NCI-H1417 treated with DMSO at 0.1 percent for 48 hours (cell line): ENCODE measurements at places on chromosomes 6 and 20.

- DNase-seq = no peak
These were observed 6.3 kb upstream of the LYRM2 start for GRCh38 chr6:89644864-89645263.

DNA sequence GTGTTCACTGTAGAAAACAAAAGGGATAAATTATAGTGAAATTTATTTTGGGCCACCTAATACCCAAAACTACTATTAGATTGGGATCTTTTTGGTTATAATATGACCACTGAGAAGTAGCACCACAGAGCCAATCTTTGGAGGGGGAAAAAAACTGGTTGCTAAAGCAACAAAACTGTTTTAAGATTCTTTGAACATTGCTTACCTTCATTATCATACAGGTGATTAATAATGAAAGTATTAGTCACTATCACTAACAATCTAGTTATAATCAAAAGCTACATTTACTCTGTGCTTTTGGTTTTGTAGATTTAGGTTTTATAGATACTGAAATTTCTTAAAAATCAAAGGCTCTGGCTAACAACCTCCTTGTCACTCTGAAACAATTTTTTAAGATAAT, 31.7 kb downstream of the STX7 start:
- DNase-seq = no peak

GRCh38 chr6:161985876-161986423, 712.1 kb upstream of the AGPAT4 start:
- no peak for DNase-seq

DNA sequence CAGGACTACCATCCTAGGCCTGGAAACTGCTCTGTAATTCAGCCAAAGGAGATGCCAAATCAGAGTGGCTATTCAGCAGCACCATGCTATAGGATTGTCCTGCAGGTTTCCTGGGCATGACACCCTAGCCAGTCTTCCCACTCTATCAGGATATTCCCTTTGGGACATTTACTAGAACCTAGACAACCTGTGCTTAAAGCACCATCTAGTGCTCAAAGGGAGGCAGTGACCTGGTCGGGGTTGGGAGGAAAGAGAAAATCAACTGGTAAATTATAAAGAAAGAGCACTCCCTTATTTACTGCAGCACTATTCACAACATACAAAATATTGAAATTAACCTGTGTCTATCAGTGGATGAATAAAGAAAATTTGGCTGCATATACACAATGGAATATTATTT, 67.2 kb upstream of the SMLR1 start:
- no peak for DNase-seq

- DNase-seq = no peak
These were observed 31.4 kb downstream of the HIVEP2 start for GRCh38 chr6:142913511-142914047.

GRCh38 chr6:75079589-75079988, 126.3 kb downstream of the COL12A1 start:
- no peak for DNase-seq

- DNase-seq = no peak
These were observed 64.1 kb upstream of the FBXO30 start for GRCh38 chr6:145878591-145879295.

- no peak for DNase-seq
These were observed 54.1 kb downstream of the ZNF217 start for GRCh38 chr20:53539516-53539915.

GRCh38 chr20:22691369-22692118, 107.2 kb upstream of the FOXA2 start:
- peak; percentile 45 for DNase-seq

DNA sequence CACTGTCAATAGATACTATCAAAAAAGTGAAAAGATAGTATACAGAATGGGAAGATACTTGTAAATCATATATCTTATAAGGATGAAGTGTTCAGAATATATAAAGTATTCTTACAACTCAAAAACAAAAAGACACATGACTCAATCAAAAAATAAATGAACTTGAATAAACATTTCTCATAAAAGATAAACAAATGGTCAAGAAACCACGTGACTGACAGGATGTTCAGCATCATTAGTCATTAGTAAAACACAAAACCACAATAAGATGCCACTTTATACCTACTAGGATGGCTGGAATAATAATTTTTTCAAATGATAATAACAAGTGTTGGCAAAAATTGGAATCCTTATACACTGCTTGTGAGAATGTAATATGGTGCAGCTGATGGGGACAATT, 729.1 kb upstream of the HS3ST5 start:
- no peak for DNase-seq

DNA sequence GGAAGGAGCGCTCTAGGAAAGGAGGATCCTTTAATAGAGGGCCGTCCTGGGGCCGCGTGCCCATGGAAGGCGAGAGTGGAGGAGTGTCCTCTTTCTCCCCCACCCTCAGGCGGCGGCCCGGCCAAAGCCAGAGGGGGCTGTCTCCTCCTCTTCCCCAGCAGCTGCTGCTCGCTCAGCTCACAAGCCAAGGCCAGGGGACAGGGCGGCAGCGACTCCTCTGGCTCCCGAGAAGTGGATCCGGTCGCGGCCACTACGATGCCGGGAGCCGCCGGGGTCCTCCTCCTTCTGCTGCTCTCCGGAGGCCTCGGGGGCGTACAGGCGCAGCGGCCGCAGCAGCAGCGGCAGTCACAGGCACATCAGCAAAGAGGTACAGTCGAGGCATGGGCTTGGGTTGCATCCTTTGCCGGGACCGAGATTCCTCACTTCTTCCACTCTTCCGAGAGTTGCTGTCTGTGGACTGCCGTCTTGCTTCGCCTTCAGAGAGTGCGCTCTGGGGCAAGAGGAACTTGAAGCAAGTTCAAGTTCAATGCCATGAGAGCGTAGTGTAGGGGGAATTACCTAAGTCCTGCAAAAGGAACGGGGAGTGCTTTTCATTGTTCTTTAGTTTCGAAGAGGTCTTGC, at the start of gene LAMA2:
Gene LAMA2, plus strand, starts transcription at position 148 of the 621 bp plus-strand sequence. Its CDS starts 108 bp downstream, at position 256.
- DNase-seq = no peak

- DNase-seq = no peak
These were observed 398.3 kb upstream of the ARID1B start for GRCh38 chr6:156378853-156379252.

DNA sequence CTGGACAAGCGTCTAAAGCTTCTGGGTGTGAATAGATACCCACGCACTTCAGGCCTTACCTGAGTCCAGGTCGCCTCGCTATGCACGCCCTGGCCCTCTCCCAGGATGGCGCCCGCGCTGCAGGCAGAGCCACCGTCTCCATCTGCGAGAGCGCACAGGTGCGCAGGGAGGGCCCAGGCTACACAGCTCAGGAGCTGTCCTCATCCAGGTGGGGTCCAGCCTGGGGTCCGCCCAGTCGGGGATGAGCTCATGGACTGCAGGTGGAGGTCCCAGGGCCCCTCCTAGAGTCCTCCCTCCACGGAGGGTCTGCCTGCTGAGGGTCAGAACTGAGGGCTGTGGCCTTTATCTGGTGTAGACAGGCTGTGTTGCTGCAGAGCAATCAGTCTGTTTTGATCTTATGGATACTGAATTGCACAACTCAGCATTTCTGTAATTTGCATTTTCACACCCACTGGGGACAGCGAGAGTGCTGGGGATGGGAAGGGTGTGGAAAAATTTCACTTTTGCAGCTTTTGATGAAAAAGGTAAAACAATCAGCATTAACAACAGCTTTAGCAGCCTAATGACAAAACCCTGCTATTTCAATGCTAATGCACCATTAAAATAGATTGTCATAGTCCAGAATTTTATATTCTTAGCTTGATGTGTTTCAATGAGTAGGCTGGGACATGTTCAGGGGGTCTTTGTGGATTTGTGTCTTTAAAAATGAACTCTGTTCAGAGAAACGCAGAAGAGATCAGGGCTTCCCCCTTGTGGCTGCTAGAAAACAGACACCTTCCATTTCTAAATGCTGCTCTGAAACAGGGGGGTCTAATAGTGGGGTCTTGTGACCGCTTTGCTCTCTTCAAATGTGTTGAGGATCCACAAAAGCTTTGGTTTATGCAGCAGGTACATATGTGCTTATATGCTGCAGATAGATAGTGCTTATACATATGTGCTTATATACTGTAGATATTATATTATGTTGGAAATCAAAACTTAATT, 77.8 kb upstream of the PHACTR3 start:
- DNase-seq = no peak

GRCh38 chr6:67331304-67331703, 1303.8 kb upstream of the ADGRB3 start:
- no peak for DNase-seq

DNA sequence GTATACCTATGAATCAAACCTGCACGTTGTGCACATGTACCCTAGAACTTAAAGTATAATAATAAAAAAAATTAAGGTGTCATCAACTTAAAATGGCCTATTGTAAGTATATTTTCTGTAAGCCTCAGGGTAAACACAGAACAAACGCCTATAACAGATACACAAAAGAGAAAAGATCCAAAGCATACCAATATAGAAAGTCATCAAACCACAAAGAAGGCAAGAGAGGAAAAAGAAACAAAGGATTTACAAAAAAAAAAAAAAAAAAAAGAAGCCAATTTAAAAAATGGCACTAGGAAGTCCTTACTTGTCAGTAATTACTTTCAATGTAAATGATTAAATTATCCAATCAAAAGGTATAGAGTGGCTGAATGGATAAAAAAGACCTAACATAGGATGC, 24.6 kb upstream of the ASF1A start:
- DNase-seq = no peak

DNA sequence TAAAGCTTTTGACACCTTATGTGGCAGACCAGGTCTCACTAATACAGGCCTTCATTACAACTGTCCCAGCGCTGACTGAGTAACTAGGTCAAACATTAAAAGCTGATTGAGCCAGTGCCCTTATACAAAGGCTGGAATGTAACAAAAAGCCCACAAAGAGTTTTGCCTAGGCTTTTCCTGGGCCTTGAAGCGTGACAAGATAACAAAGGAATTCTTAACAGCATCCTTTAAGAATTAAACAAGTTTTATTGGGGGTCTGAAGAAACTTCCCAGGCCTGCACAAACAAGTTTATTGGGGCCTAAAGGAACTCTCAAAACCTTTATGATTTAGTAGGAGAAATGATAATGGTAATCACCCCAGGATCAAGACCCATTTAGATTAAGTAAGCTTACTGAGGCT, 267.6 kb upstream of the FAM83B start:
- no peak for DNase-seq

DNA sequence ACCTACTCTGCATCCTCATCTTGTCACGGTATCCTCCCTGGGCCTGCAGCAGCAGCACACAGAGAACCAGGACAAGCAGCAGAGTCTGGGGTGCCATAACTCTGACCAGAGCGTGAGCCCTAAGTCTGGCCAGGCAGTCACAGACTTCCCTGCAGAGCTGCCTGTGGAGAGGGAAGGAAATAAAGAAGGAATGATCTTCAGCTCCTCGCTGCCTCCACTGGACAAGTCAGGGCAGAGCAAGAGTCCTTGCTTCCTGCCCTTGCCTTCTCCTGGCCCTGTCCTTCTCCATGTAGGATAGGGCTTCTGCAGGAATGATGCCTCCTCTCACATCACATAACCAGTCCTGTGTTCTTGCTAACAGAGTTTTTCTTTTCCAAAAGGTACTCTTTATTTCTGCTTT, 15.9 kb upstream of the WFDC11 start:
- no peak for DNase-seq

DNA sequence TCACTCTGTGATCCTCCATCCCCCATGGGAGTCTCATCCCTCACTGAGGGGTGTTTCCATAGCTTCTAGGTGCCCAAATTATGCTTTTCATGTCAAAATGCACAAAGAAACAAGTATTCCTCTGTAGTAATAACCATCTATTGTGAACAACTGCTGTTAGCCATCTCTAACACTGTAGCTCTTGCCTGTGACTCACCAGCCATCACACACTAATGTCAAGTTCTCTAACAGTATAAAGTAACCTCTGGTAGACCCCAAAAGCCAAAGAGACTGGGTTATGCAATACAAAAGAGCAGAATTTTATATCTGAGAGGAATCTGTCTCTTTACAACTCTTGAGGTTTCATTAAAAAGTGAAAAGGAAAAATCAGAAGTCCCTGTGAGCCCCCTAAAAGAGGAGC, 25.4 kb upstream of the IYD start:
- DNase-seq = no peak

GRCh38 chr6:108355890-108356289, 61.0 kb downstream of the AFG1L start:
- no peak for DNase-seq

DNA sequence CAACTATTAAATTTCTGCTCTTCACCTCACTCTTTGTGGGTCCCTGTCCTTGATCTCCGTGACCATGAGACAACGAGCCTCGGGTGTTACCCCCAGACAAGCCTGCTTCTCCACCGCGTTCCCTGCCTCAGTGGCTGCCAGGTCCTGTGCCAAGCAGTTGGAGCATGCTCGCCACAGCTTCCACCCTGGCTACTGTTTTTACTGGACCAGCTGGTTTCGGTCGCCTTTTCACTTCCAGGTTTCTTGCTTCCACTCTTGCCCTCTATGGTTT, 5.6 kb downstream of the TP53RK start:
- no peak for DNase-seq

DNA sequence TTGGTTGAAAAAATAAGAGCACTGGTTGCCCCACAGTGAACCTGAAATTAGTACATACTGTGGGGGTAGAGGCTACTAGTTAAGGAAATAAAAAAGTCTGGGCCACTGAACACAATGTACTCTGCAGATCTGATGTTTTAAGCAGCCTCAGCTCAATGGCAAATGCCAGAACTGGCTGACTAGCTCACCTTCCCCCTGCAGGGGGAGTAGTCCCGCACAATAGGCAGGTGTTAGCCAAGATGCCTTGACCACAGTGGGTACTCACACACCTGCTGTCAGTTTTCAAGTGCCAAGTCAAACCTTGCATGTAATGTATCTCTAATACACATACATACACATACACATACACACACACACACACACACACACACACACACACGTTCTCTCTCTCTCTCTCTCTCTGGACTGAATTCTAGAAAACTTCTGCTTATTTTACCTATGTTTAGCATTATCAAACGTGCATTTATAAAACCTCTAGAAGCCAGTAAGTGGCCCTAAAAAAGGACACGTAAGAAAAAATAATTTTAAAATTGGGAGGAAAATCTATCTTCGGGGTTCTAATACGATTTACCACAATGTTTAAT, 36.1 kb downstream of the GMDS start:
- DNase-seq = no peak

- DNase-seq = no peak
These were observed 134.1 kb upstream of the SALL4 start for GRCh38 chr20:51936377-51936776.

DNA sequence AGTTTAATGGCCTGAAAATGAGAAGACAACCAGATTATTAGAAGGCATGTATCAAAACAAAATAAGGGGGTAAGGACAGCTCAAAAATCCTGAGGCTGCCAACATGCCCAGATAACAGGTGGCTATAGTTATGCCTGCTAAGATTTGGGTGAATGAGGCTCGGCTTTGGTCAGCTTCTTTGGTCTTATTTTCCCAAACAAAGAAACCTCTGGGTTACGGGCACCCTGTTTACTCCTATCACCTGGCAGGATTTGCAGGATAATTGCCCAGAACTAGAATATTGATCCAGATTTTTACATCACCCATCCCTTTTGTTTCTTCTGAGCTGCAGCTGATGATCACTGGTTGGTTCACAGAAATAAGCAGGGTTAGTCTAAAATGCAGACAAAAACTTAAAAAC, 74.3 kb downstream of the SLC16A10 start:
- no peak for DNase-seq
